ENCODE measurements at places on chromosomes 11 and 22.

GRCh38 chr11:76872959-76873827 is 12.5 kb downstream of the ACER3 start:
- no peak for DNase-seq

GRCh38 chr11:112735470-112735869 is 225.8 kb upstream of the NCAM1 start:
- no peak for DNase-seq

- DNase-seq: no peak
These were observed 63.0 kb upstream of the PITPNB start for GRCh38 chr22:27982106-27982505.

- DNase-seq: peak; percentile 96
These were observed 593.7 kb upstream of the LUZP2 start for GRCh38 chr11:23903044-23903704.

GRCh38 chr22:33272871-33273270 is 214.7 kb upstream of the SYN3 start:
- no peak for DNase-seq

GRCh38 chr11:114285599-114285998 is 10.6 kb upstream of the NNMT start:
- DNase-seq: peak; percentile 84

DNA sequence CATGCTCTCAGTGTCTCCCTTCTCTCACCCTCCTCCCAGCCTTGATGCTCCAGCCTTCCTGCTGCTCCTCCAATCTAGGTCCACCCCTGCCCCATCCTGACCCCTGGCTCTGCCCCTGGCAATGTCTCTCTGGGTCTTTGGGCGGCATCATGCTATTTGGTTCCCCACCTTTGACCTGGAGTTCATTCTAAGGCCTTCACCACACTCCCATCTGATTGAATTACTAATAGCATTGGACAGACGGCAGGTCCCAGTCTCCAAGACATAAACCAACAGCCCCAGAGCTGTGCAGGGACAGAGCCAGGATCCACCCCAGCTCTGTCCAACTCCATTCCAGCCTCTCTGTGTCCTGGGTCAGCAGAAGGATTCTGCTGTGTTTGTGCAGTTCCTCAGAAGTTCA is 7.2 kb downstream of the APOL4 start:
- DNase-seq: no peak

GRCh38 chr11:133889893-133890292 is 44.6 kb upstream of the SPATA19 start:
- no peak for DNase-seq

DNA sequence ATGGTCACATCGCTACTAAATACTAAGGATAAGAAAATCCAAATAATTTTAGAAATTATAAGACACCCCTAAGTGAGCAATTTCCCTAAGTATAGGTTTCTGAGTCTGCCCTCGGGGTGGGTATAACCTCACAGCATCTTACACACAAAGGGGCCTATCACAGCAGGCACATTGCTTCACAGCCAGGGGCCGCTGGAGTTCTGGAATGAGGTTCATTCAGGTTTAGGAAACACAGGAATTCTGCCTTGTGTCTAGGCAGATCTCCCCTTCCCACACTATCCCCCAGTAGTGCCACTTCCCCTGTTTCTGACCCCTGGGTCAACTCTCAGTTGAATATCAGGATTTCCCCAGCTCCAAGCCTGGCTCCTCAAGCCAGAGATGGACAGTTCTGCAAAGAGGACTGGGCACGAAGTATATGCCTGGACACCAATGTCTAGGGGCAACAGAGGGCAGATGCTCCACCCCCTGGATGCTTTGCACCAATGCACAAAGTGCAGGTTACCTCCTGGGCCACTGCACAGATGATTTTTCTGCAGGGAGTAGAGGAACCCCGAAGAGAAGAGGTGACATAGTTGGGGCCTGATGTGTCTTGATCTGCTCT is 11.4 kb downstream of the TUBA8 start:
- DNase-seq: no peak

DNA sequence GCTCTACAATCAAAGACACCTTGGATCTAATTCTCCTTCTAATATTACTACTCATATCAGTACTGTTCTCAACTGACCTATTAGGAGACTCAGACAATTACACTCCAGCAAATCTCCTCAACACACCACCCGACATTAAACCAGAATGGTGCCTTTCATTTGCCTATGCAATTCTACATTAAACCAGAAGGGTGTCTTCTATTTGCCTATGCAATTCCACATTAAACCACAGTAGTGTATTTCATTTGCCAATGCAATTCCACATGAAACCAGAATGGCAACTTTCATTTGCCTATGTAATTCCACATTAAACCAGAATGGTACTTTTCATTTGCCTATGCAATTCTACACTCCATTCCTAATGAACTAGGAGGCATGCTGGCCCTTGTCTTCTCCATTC is 15.3 kb upstream of the APOL3 start:
- DNase-seq: no peak

DNA sequence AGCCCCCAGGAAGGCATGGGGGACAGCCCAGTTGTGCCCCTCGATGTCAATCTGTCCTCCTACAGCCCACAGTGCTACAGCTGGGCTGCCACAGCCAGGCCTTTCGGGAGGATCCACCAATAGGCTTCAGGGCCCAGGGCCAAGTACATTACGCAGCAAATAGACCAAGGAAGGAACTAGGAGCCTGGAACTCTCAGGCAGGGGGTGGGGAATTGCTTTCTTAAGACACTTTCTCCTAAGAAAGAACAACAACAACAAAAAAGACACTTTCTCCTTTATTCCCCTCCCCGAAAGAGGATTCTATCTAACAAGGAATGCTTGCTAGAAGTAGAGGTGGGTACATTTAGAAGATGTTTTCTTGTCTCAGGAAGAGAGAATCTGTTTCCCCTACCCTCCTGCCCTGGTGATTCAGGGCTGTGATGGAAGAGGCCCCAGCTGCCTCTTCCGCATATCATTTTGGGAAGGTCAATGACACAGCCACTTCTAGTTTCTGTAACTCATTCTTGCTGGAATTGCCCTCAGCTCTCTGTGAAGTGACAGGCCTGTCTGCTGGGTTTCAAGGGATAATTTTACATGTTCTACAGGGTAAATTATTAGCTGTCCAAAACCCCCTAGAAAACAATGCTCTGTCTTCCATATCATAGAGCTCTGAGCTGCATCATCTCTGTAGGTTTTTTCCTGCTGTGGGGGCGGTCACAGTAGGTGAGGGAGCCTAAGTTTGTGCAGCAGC is 6.0 kb upstream of the MALAT1 start:
- DNase-seq: peak; percentile 80

DNA sequence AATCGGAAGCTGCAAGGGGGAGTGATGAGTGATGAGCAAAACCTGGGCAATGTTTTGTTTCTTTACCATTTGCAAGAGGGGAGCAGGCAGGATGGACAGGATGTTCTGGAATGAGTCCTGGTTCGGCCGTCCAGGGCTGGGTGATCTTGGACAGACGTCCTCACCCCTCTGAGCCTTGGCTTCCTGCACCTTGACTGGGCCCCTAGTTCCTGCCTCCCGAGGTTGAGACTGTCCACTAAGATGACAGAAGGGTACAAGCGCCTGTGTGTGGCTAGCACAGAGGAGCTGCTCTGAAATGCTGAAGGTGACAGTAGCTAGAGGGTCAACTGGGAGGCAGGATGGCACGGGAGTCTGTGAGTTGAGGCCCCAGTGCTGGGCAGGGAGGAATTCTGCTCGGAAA is 306.2 kb downstream of the MN1 start:
- no peak for DNase-seq

DNA sequence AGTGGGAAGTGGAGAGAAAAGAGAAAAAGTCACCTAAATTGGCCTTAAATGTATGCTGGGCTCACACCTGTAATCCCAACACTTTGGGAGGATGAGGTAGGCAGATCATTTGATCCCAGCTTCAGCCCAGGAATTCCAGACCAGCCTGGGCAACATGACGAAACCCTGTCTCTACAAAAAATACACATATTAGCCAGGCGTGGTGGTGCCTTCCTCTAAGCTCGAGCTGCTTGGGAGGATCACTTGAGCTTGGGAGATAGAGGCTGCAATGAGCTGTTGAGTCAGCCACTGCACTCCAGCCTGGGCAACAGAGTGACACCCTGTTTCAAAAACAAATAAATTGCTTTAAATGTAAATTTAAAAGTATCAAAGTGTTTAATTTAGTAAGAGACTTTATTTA is 3.9 kb downstream of the CBL start:
- DNase-seq: no peak

DNA sequence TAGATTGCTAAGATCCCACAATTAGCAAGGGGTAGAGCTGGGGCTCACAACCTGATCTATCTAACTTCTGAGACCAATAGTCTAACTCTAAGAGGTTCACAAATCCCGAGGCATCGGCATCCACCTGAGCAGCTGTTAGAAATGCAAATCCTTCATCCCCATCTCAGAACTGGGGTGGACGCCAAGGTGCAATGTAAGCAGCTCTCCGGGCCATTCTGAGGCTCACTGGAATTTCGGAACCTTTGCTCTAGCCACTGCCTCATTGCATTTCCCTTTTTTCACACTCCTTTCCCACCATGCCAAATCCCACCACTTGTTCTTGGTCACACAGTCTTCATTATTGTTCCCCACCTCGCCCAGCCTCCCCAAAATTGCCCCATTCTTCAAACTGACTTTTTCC is 29.8 kb downstream of the MAML2 start:
- no peak for DNase-seq

- no peak for DNase-seq
These were observed 18.6 kb upstream of the AIFM3 start for GRCh38 chr22:20948450-20948849.

DNA sequence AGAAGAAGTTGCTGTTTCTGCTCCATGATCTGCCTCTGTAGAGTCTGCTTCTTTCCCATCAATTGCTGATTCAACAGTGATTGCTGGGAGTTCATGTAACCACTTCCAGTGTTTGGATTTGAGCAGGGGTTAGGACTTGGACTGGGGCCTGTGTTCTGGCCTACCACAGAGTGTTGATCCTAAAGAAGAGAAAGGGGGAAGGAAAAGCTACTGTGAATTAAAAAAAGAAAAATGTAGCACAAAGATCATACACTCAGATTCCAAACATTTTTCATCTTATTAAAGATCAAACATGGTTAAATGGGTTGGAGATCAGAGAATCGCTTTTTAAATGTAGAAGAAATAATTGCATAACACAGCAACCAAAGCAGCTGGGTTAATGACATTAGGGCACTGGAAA is 67.6 kb upstream of the MTMR2 start:
- peak; percentile 71 for DNase-seq

- DNase-seq: no peak
These were observed 106.1 kb downstream of the SLC1A2 start for GRCh38 chr11:35313066-35313759.

DNA sequence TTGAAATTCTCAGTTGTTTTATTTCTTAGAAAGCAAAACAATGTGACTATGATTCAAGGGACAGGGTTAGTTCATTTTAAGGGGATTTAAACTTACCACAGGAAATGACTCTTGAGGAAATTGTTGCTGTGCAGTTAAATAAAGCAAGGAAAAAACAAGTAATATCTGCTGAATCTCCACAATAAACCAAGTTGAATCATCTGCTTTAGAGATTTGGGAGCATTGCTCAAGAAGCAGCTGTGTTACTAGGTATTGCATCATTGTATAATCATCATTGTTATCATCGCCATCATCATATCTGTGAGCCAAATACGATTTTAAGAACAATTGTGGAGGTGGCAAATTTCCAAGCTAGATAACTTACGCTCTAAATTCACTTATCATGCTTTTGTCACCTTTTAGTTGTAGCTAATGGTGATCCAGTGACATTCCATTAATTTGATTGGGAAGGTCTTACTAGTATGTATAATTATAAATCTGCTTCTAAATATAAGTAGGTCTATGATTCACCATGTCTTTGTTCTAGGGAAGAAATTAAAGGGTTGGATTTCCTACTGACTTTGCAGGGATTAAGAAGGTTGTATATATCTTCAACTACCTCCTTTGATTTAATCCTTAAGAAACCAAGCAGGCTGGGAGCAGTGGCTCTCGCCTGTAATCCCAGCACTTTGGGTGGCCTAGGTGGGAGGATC is 19.9 kb downstream of the MMP10 start:
- DNase-seq: peak; percentile 96

- no peak for DNase-seq
These were observed 27.6 kb upstream of the HMOX1 start for GRCh38 chr22:35353318-35353717.

DNA sequence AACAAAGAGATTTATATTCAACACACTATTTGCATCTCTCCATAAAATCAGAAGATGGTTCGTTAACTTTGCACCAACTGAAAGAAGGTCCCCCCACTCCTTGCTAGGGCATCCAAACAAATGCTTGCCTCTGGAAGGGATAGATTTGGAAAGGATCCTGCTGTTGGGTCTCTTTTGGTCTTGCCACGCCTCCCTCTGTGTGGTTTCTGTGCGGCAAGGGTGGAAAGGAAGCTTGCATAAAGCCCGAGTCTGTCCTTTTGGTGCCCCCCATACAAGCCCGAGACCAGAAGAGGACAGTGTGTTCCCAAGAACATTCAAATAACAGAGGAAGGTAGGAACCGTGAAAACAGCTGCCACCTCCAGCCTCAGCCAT is 15.1 kb downstream of the SCGB1A1 start:
- no peak for DNase-seq

DNA sequence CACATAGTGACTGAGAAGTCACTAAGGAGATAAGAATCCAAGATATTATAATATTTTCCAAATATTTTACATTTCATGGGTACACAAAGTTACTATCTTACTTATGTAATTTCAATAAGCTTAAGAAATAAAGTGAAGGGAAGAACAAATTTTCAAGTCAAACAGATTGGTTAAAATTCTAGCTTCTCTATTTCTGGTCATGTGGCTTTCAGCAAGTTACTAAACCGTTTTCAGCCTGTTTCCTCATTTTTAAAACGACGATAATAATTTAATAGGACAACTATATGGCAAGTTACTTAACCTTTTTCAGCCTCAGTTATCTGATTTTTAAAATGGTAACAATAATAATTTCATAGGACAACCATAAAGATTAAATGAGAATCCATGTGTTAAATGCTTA is 15.6 kb downstream of the DCUN1D5 start:
- no peak for DNase-seq

DNA sequence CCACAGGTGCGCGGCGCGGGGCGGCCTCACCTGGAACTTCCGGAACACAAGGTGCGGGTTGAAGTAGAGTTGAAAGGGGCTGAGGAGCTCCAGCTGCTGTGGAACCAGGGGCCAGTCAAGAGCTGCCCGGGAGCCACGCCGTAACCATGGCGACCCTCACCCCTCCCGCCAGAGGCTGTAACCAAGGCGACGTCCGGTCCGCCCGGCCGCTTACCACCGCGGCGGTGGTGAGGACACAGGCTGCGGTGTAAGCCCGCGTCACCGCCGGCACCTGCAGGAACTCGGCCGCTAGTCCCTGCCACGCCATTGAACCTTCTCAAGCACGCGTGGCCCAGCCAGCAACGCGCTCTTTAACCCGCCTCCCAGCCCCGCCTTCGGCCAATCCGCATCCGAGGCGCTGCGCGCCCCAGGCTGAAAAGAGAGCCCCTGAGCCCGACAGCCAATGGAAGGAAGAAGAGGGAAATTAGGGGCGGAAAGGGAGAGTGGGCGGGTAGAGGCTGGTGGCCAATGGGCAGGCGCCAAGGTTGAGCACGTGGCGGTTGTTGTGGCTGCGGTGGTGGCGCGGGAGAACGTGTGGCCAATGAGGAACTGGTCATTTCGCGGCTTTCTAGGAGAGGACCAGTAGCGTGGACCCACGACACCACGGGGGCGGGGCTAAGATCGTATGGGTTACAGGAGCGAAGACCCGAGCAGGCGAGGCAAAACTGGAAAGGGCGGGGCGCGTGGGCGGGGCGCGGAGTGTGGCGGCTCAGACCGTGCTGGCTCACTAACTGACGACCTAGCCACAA is at the start of gene DERL3:
Gene DERL3 (minus strand): TSS at position 326 of the 788 bp plus-strand sequence. CDS start 19 bp downstream, at position 307.
- DNase-seq: peak; percentile 96

- DNase-seq: no peak
These were observed 33.3 kb downstream of the FAM83F start for GRCh38 chr22:40028098-40028425.

Measured in fibroblast of skin of abdomen (primary cell).